Right kidney (tissue), 9 donors: ENCODE measurements at places on chromosomes 13 and 19.
A peak's percentile ranks its signal among the peaks of the same experiment; 100 is the strongest.

- no peak for DNase-seq
These were observed 16.9 kb upstream of the TEX29 start for GRCh38 chr13:111303559-111303958.

DNA sequence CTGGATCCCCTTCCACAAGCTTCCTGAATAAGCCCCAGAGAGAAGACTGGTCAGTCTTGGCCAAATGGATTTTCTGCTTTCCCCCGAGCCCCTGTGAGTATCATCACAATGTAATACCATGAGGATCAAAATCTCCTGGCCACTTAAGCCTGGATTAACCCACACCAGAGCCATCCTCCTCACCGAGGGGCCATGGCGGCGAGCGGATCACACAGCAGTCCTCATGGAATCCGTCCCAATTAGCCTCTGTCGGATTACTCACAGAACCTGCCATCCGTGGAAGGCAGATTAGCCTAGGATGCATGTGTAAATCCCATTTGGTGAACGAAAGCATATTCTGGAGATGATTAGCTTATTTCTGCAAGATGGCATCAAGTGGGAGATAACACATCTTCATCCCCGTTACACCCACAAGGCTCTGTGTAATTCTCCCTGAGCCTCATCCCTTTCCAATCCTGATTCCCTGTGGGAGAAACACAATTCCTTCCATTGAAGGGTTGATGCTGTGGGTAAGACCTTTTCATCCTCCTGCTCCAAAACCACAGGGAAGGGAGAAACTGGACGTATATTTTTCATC is 42.5 kb downstream of the GNG7 start:
- no peak for DNase-seq

- DNase-seq = no peak
These were observed 17.1 kb downstream of the PLEKHF1 start for GRCh38 chr19:29682236-29682895.

DNA sequence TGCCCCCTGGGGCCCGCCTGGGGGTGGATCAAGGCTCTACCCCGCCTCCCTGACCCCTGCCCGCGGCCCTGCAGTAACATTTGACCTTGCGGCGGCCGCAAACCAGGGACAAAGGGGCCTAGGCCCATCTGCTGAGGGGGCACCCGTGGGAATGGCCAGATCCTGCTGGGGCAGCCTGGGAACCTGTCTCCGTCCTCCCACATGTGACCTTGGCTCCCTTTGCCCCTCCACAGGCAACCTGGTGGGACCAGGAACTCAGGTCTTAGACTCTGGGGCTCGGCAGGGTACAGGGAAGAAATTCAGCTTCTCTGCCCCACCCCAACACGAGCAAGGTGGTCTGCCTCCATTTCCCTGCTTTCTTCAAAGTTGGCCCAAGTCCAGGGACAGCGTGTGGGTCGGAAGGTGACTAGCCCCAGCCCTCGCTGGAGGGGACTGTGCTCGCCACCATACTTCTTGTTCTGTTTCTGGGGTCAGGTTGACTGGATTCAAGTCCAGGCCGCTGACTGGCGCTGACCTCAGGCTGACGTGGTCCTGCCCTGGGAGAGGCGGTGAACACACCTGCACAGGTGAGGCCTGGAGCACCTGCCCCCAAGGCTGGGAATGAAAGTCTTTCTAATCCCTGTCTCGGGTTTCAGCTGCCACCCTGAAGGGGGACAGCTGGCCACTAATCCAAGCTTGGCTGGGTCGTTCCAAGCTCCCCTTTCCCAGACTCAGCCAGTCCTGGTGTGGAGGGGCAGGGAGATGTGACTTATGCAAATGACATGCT is 2.5 kb upstream of the NR2F6 start:
- DNase-seq = no peak

DNA sequence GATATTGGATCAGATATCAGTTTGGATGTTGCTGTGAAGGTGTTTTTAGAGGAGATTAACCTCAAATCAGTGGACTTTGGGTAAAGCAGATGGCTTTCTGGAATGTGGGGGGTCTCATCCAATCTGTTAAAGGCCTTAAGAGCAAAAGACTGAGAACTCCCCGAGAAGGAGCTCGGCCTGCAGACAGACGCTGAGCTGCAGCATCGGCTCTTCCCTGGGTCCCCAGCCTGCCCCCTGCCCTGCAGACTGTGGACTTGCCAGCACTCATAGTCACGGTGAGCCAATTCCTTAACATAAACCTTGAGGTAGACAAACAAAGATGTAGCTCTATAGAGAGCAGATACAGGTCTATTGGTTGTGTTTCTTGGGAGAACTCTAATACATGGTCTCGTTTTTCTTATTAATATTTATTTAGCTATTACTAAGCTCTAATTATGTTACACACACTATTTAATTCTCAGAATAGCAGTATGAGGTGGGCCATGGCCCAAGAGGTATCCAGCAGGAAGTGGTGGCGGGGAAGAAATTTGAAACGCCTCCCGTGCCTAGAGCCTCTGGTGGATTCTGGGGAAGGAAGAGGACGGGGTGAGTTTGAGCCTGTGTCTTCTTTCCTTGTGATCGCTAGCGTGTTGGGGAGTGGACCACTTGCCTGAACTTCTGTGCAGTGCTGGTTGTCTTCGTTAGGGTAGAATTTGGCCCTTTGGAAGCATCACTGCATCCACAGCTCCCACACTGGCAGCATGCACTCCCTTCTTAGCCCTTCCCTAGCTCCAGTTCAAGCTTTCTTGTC is 305.3 kb downstream of the TEX29 start:
- DNase-seq = no peak

- no peak for DNase-seq
These were observed 290.1 kb upstream of the SLC10A2 start for GRCh38 chr13:103356226-103356864.

DNA sequence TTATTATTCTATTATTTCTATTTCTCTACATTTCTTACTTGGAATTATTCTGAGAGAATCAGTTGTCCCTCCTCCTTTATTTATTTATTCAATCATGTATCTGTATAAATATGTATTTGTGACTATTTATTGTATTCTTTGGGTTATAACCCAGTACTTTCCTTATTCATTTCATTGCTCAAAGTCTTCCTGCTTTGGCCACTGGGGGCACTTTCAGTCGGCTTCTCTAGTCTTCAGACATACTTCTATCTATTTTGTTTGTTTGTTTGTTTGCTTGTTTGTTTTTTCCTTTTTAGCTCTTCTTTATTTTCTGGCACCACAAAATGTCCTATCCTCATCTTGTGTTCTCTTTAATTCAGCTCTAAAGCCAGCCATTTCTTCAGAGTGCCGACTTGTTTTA is 260.4 kb downstream of the NALCN start:
- DNase-seq = no peak

- no peak for DNase-seq
These were observed 21.7 kb upstream of the CALM3 start for GRCh38 chr19:46579361-46579879.

DNA sequence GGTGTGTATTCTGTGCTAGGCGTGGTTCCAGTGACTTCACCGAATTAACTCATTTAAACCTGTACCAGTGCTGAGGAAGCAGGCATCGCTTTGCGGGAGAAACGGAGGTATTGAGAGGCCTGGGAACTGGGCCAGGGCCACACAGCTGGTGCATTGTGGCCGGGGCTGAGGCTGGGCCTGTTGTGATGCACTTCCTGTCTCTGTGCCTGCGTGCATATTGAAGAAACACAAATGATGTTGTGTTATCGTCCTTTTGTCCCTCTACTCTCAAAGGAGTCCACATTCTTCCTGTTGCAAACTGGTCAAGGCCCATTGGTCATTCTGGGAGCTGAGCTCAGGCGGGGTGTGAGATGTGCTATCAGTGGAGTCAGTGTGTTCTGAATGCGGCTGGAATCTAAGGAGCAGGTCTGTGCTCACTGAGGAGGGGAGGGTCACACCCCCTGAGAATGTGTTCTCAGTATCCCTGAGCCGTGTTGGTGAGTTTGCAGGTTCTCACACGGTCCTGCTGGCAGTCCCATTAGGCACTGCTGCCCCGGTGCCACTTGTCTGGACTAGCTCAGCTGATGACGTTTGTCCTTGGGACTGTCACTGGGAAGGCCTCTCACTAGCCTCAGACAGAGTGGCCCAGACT is 62.1 kb downstream of the ARHGEF7 start:
- no peak for DNase-seq

- DNase-seq = no peak
These were observed 1681.2 kb downstream of the SLITRK5 start for GRCh38 chr13:89352384-89352783.

GRCh38 chr19:44975444-44975843 is 20.3 kb downstream of the CLPTM1 start:
- DNase-seq = no peak

DNA sequence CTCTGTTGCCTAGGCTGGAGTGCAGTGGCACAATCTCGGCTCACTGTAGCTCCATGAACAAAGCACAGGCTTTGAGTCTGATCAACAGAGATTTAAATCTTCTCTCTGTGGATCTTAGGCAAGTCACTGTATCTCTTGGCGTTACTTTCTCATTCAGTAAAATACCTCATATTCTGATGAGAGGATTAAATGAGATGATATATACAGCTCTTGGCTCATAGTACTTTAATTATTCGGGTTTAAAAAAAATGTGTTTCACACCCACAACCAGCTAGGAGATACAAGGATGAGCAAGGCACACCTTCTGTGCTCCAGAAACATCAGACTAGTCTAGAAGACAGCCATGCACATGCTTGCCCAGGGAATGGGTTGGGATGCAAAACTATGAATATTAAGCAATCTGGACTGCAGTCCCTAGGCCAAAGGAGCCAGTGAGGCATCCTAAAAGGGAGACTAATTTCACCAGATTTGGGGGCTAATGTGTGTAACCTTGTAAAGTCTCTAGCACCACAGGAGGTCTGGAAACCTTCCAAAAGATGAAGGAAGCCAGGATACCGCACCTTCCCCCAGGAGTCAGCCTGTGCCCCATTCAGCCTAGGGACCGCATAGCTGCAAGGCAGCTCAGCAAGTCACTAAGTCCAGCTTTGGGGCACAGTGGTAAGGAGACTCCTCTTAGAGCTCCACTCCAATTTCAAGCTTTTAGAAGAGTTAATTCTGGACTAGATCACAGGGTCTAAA is 2.5 kb downstream of the VPS36 start:
- no peak for DNase-seq

GRCh38 chr19:45717983-45718650 is 12.6 kb downstream of the FBXO46 start:
- DNase-seq = no peak

- no peak for DNase-seq
These were observed 156.9 kb downstream of the ENOX1 start for GRCh38 chr13:43629691-43630480.

- no peak for DNase-seq
These were observed 355.2 kb downstream of the KCNRG start for GRCh38 chr13:50370303-50370950.

DNA sequence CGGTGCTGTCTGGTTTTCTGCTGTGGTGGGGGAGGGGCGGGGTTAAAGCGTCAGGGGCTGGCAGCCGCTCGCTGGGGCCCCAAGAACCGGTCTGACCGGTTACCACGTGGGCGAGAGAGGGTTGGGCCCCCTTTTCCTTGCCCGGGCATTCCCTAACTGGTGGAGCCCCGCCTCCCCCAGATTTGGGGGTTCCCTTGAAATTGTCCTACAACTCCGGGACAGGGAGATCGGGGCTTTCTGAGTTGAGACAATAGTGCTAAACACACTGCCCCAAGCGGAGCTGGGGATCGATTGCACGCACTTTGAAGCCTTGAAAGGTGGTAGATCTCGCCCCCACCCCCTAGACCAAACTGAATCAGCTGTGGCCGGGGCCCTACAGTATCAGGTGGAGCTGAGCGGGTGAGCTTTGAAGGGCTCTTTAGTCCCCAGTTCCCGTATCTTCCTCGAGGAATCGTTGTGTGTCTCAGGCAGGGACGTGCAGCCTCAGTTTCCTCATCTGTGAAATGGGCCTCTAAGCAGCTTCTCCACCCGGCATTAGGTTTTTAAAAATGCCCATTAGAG is 4.8 kb downstream of the IER2 start:
- peak; percentile 79 for DNase-seq

- no peak for DNase-seq
These were observed at the start of gene CYP4F8 for GRCh38 chr19:15614507-15615379. Gene CYP4F8 (plus strand): TSS chr19:15615218. CDS start chr19:15615617, 399 bp downstream.

DNA sequence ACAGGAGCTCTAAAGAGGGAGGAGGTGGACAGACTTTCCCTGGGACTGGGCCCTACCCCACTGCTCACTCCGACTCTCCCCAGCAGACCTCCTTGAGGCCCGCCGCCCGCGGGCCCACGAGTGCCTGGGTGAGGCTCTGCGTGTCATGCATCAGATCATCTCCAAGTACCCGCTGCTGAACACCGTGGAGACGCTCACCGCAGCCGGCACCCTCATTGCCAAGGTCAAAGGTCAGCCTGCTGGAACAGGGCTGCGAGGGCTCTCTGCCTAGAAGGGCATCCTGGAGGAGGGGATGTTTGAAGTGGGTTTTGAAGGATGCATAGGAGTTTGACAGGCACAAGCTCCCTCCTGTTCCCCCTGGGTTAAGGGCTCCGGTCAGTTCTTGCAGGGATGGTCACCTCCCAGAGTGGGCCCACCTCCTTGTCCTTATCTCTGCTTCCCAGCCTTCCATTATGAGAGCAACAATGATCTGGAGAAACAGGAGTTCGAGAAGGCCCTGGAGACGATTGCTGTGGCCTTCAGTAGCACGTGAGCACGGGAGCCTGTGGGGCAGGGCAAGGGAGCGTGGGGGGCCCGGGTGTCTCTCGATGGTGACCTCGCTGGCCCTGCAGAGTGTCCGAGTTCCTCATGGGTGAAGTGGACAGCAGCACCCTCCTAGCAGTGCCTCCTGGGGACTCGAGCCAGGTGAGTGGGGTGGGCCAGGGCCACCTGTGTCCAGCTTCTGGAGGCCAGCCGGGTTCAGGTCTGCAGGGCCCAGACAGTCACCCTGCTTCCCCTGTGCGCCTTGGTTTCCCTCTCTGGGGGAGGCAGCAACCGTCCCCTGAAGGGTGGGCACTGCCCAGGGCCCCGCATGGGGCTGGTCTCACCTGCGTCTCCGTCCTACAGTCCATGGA is 6.3 kb downstream of the ARHGAP45 start:
- DNase-seq = no peak

DNA sequence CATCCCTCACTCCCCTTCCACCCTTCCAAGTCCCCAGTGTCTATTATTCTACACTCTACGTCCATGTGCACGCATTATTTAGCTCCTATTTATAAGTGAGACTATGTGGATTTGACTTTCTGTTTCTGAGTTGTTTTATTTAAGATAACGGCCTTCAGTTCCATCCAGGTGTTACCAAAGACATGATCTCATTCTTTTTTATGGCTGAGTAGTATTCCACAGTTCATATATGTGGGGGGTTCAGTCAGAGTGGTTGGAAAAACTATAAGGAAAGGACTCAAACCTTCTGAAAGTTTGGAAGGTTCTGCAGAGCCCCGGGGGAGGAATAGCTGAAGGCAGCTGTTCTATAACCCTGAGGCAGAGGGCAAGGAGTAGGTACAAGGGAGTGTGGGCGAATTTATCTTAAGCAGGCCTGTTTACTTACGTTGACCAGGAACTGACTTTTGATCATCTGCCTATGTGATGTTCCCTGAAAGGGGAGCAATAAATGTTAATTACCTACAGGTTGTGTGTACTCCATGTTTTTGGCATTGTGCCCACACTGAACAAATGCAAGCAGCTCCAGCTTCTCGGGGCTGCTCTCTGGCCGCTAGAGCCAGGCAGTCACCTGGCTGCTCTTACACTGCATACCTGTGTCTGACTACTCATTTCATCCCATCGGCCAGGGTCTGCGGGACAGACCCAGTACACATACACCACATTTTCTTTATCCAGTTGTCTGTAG is 13.5 kb upstream of the ADGRE1 start:
- DNase-seq = no peak
